Stimulated activated CD4-positive, alpha-beta T cell treated with anti-CD3 and anti-CD28 coated beads, Interleukin-15, amount 100 ng/mL, for 1 hour (primary cell): ENCODE measurements at places on chromosomes 7 and 10.

DNA sequence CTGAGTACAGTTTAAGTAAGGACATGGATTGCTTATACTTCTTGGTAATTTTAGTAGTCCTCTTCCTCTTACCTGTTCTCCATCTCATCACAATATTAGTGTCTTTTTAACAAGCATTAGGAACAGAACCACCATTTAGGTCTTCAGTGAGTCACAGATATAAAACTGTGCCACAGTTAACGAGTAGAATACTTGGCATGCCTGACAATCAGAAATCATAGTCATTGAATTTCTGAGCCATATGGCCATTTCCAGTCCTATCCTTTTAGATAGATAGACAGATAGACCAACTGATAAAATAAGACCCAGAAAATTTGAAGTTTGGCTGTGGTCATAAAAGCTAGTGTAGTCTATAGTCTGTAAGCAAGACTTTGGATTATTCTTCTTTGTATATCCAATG, 71.1 kb downstream of the GBF1 start:
- no peak for DNase-seq

DNA sequence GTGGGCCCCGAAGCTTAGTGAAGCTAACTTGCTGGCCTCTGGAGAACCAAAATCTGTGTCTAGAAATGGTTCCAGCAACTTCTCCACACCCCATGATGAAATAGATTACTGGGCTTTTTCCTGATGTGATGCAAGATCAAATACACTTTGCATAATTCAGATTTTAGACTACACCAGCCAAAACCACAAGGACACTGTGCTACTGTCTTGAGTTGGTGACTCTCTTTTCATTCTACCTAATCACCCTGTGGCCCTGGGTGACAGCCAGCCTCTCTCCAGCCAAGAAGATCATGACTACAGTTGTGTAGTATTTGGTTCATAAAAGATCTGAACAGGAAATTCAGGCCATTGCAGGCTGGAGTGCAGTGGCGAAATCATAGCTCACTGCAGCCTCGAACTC, 22.2 kb downstream of the AZGP1 start:
- DNase-seq: no peak

DNA sequence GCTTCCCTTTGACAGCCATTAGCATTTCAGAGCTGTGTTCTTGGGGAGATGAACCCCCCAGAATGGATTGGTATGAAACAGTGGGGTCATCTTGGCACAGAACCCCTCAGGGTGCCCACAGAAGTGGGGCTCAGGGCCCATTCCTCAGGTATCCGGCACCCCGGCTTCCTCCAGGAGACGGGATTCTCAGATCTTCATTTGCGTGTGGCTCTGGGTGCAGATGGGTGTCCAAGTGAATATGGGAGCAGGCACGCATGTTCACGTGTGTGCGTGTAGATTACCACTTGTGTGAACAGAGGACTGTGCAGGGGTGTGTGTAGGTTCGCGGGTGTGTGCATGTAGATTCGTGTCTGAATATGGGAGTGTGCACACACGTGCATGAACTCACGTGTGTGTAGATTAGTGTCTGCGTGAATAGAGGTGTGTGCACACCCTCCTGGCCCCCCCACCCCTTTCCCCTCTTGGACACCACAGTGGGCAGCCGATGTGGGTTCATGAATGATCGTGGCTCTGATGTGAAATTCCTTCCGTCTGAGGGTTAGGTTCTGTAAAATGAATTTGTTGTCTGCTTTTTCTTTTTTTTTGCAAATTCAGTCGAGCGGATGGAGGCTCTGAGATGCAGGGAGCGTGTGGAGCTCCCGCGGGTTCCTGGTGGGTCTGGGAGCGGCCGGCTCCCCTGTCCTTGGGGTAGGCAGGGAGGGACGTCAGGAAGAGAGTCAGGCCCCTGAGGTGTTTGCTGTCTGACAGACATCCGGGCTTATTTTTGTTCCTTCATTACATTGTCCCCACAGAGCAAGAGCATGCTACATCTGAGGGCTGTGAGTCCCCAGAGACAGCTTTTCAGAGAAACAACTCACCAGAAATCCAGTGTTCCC, 7.4 kb downstream of the ELFN1 start:
- no peak for DNase-seq

DNA sequence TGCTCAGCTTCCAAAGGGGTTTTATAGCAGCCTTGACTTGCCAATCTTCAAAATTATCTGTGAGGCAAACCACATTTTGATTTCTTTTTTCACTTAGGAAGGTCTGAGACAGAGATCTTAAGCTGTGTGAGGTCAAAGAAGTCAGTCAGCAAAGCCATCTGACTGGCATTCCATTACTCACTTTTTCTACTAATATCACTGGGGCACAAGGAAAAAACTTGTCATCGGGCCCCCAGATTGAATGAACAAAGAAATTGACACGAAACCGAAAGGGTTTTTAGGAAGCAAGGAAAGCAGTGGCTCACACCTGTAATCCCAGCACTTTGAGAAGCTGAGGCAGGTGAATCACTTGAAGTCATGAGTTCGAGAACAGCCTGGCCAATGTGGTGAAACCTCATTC, 78.5 kb upstream of the FRMD4A start:
- peak; percentile 6 for DNase-seq

DNA sequence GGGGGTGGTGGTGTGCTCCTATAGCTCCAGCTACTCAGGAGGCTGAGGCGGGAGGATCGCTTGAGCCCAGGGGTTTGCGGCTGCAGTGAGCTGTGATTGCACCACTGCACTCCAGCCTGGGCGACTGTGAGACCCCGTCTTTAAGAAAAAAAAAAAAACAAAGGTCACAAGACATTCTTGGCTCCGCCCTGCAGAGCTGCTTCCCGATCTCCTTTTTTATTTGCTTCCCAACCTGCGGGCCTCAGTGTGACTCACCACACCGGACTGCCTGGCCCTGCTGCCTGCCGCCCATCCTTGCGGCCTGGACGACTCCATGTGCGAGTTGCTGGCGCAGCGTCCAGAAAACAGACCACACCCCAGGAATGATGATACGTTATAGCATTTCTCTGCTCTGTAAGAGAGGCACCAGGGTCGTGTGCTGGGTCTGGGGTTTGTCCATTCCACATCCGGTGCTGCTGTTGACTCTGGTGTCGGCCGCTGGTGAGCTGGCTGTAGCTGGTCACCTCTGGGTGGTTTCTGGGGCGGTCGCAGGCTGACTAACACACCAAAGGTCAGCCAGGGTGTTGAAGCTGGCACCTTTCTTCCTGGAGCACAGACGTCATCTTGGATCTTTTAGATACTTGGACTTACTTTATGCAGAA, 123.6 kb downstream of the TCF7L2 start:
- no peak for DNase-seq

DNA sequence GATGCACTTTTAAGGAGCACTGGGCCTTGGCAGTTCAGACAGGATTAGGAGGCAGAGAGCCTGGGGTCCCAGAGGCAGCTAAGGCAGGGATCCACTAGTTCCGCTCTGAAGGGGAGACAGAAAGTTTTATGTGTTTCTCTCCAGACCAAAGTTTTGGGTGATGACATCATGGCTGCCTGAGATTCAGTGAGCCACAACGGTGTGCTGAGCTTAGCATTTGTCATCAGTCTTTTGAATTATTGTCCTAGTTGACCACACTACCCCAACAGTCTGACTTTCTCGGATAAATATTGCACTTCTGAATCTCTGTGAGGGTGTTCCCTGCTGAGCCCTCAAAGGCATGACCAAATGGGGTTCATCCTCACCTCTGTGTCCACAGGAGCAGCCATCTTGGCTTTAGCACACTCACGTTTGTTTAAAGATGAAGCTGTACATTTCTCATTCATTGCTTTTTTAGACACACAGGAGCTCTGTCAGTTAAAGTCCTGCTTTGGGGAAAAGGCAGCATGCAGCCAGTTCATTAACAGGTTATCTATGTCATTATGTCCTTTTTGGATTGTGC, 297.7 kb upstream of the LRGUK start:
- no peak for DNase-seq

GRCh38 chr7:45146531-45147379, 10.8 kb upstream of the RAMP3 start:
- DNase-seq: no peak

DNA sequence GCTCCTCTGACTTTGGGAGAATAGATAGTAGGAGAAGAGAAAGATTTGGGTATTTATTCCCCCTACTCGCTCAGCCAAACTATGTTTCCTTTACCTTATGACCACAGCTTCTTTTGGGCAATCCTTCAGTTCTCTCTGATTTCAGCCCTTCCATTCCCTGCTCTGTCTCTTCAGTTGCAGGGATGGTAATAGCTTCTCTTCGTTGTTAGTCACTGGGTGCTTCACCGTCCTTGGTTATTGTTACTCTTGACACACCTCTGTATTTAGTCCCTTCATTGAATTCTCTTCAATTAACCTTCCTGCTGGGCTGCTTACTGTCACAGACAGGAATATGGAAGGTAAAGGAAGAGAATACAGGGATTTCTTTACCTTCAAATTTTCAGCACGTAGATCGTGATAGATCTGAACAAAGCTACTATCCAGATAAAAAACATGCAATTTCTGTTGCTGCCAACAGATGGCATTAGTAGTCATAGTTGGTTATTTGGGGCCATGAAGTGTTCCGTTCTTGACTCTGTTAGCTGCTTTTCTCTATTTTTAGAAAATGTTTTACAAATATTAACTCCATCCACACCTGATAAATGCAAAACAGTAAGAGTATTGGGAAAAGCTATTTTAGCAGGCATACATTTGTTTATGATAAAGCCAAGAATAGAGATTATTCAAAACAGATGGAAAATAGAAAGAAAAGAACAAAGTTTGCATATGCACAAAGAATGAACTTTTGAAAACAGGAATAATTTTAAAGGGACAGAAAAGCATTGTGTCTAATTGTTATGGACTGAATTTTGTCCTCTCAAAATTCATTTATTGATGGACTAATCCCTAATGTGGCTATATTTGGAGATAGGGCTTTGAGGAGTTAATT, 14.0 kb upstream of the PTTG1IP2 start:
- no peak for DNase-seq

GRCh38 chr7:65216469-65216868, 157.2 kb upstream of the ZNF92 start:
- peak; percentile 16 for DNase-seq
